ENCODE measurements at places on chromosomes 3 and 15. TPM values are rescaled to one million over a fixed set of nuclear protein-coding genes. Genes with fewer than 3 reads are reported as not detected.

Gene SERPINI2
- not detected for total RNA-seq

Gene TGM5
- not detected for total RNA-seq

DNA sequence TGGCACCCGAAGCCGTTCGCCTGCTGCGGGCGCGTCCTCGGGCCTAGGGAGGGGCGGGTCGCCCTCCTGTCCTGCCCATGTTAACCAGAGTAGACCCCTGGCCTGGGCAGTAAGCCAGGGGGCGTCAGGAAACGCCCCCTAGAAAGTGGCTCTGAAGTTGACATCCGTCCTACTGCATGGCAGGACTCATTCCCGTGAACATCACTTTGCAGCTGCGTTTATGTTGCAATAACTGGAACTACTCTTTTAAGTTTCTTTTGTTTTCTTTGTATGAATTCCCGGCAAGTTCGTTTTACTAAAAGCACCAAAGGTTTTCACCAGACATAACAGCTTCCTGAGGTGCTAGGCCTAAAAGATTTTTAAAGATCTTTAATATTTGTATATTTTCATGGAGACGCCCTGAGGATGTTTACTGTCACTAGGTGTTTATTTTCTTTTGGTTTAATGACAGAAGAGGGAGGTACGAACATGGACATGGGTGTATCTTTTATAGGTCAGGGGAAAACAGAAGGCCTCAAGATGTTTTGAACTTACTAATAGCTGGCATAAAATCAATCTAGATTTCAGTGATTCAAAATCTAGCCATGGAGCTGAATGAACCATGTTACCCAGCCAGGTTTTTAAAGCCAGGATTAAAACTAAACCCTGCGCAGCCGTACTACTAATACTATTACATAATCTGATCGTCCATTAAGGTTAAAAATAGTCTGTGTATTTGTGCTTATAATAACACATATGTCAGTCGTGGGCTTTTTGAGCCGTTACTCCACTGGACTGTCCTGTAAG lies 1.0 kb downstream of the C15orf61 start:
- H3K4me3 ChIP-seq: peak overlapping the region; percentile 78
- peaks cover 30% of the 10 kb centered on the region for H3K4me1 ChIP-seq
- DNase-seq: peak; percentile 59
- peaks cover 8% of the 10 kb centered on the region for H3K36me3 ChIP-seq
- H3K27me3 ChIP-seq: no peaks in the 10 kb centered on the region

Gene FAM81A
- 0.76 TPM for total RNA-seq

DNA sequence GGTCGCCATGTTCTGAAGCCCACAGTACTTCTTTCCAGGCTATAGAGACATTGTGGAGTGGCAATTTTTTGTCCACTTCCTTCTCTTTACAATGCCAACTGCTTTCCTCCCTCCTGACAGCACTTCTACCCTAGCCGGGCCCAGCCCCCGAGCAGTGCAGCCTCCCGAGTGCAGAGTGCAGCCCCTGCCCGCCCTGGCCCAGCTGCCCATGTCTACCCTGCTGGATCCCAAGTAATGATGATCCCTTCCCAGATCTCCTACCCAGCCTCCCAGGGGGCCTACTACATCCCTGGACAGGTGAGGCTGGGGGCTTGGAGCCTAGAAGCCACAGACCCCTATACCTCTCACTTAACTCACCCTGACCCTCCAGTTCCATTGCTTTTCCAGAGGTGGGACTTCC lies 2.8 kb downstream of the EIF4G1 start:
- H3K27me3 ChIP-seq: no peaks in the 10 kb centered on the region
- peaks cover 65% of the 10 kb centered on the region for H3K36me3 ChIP-seq
- no peak for DNase-seq
- 0 out of 2 replicates have a peak overlapping the region, but pooled peaks have one; percentile 98 for H3K4me3 ChIP-seq

- H3K36me3 ChIP-seq: no peaks in the 10 kb centered on the region
- H3K4me1 ChIP-seq: no peaks in the 10 kb centered on the region
- DNase-seq: no peak
- H3K27ac ChIP-seq: no peak overlapping the region
Measured at GRCh38 chr3:31022716-31023115, 128.3 kb upstream of the GADL1 start.

GRCh38 chr15:65512807-65513416 lies 4.6 kb downstream of the DPP8 start:
- peaks cover 44% of the 10 kb centered on the region for H3K36me3 ChIP-seq
- DNase-seq: peak; percentile 37
- H3K27ac ChIP-seq: no peak overlapping the region
- peaks cover 17% of the 10 kb centered on the region for H3K4me1 ChIP-seq
- no peak overlapping the region for H3K4me3 ChIP-seq

DNA sequence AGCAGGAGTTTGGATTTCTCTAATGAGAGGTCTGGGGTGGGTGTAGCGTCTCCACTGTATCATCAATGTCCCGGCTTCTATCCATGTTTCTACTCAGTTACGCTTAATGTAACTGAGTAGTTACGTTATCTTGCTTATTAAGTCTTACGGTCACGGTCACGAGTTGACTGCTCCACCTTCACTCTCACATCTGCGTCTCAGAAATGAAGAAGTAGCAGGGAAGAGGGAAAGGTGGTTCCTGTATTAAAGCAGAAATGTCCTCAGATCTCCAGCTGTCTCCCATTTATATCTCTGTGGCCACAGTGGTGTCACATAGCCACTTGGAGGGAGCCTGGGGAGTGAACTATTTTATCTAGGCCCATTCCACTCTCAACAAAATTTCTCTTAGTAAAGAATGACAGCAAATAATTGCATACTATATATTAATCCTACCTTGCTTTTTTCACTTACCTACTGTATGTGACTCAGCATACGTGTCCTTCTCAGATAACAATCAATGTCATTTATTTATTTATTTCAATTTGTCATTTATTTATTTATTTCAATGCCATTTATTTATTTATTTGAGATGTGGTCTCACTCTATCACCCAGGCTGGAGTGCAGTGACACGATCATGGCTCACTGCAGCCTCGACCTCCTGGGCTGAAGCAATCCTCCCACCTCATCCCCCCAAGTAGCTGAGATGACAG lies 39.7 kb upstream of the RNU6-1 start:
- no peak overlapping the region for H3K4me3 ChIP-seq
- H3K4me1 ChIP-seq: peaks cover 30% of the 10 kb centered on the region
- no peaks in the 10 kb centered on the region for H3K36me3 ChIP-seq
- H3K27me3 ChIP-seq: no peaks in the 10 kb centered on the region
- DNase-seq: no peak
- H3K27ac ChIP-seq: no peak overlapping the region

GRCh38 chr15:29420188-29420587 lies 150.6 kb upstream of the NSMCE3 start:
- no peak overlapping the region for H3K27ac ChIP-seq
- DNase-seq: no peak
- H3K4me3 ChIP-seq: no peak overlapping the region
- no peaks in the 10 kb centered on the region for H3K36me3 ChIP-seq
- H3K4me1 ChIP-seq: no peaks in the 10 kb centered on the region

DNA sequence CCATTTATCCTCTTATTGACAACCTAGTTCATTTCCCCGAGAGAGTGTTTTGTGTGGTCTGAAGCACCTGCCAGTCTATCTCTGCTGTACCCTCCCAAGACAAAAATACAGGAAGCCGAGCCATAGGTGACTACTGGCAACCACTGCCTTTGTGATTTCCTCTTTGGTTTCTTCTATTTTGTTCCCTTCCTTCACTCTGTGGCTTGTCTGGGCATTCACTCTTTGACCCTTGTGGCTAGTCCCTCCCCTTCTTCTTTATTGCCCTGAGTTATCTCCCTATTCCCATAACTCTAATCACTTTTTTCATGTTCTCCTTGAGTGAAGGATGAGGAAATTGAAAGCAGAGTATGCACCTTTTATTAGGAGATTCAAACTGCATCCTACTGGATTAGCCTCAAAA lies at the start of gene ADGRG7:
ADGRG7 (plus strand) TSS at position 297 of the 400 bp plus-strand sequence. CDS start 256 bp downstream, outside the sequence.
- H3K4me1 ChIP-seq: no peaks in the 10 kb centered on the region
- H3K36me3 ChIP-seq: no peaks in the 10 kb centered on the region
- H3K4me3 ChIP-seq: no peak within 1 kb of the TSS
- no peak for DNase-seq
- H3K27ac ChIP-seq: no peak within 1 kb of the TSS

DNA sequence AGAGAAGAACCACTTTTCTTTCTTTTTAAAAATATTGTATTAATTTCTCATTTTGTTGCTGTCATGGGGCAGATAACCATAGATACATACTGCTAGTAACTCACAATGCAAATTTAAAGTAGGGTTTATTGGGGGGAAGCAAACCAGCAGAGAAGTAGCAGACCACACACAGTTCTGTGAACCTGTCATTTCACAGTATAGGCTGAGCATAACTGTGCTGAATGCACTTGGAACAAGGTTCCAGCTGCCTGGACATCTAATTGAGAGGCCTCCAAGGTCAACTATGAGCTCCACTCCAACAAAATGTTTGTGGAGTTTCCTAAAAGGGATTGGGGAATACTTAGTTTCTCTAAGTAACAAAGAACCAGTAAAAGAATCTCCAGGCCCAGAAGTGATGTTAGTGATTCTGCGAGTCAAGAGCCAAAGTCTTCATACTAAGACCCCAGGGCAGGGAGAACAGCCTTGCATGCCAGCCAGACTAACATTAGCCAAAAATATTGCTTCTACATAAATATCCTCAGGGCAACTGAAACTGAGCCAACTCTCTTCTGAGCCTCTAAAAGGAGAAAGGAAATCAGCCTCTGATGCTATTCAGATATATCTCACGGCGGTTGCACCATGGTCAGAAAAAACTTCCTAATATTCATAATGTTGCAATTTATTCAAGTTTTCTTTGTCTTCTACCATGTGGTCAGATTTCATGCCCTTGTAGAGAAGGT lies 856.4 kb upstream of the ALCAM start:
- peaks cover 33% of the 10 kb centered on the region for H3K4me1 ChIP-seq
- no peaks in the 10 kb centered on the region for H3K36me3 ChIP-seq
- peak overlapping the region; percentile 70 for H3K27ac ChIP-seq
- H3K27me3 ChIP-seq: no peaks in the 10 kb centered on the region
- peak overlapping the region; percentile 28 for H3K4me3 ChIP-seq

Gene VGLL3
- not detected for total RNA-seq

- no peak overlapping the region for H3K4me3 ChIP-seq
- no peak overlapping the region for H3K27ac ChIP-seq
- no peaks in the 10 kb centered on the region for H3K4me1 ChIP-seq
- H3K36me3 ChIP-seq: no peaks in the 10 kb centered on the region
- no peak for DNase-seq
Measured at GRCh38 chr3:178513546-178514380, 22.5 kb upstream of the KCNMB2 start.

Gene PLA2G4D
- total RNA-seq: not detected

- H3K4me3 ChIP-seq: peak overlapping the region; percentile 92
- DNase-seq: no peak
- peaks cover 31% of the 10 kb centered on the region for H3K4me1 ChIP-seq
- peak overlapping the region; percentile 10 for H3K27ac ChIP-seq
Measured at GRCh38 chr3:195896361-195897080, 11.8 kb downstream of the TNK2 start.

- peaks cover 66% of the 10 kb centered on the region for H3K4me1 ChIP-seq
- H3K27ac ChIP-seq: no peak overlapping the region
- no peak for DNase-seq
- H3K27me3 ChIP-seq: no peaks in the 10 kb centered on the region
- H3K4me3 ChIP-seq: no peak overlapping the region
Measured at GRCh38 chr15:31298707-31299172, 27.9 kb upstream of the KLF13 start.

Gene HRG
- total RNA-seq: not detected

- no peaks in the 10 kb centered on the region for H3K36me3 ChIP-seq
- DNase-seq: peak; percentile 55
- no peak overlapping the region for H3K27ac ChIP-seq
- peaks cover 15% of the 10 kb centered on the region for H3K4me1 ChIP-seq
- H3K4me3 ChIP-seq: no peak overlapping the region
- no peaks in the 10 kb centered on the region for H3K27me3 ChIP-seq
Measured at GRCh38 chr15:45943240-45943639, 308.4 kb downstream of the SQOR start.

Gene NOX5
- total RNA-seq: not detected

Data from Karpas-422 (cell line).